MCF 10A (cell line): ENCODE measurements at places on chromosomes 2 and 18. TPM values are rescaled to one million over a fixed set of nuclear protein-coding genes. Genes with fewer than 3 reads are reported as not detected.

TMEFF2 gene
- total RNA-seq = not detected in 2 replicates

- no peaks in the 10 kb centered on the region for H3K36me3 ChIP-seq
- H3K4me1 ChIP-seq = peaks cover 8% of the 10 kb centered on the region
- no peak overlapping the region for H3K27ac ChIP-seq
- H3K27me3 ChIP-seq = no peaks in the 10 kb centered on the region
- no peak overlapping the region for H3K4me3 ChIP-seq
These were observed 43.5 kb downstream of the DNAH6 start for GRCh38 chr2:84559838-84560237.

DNA sequence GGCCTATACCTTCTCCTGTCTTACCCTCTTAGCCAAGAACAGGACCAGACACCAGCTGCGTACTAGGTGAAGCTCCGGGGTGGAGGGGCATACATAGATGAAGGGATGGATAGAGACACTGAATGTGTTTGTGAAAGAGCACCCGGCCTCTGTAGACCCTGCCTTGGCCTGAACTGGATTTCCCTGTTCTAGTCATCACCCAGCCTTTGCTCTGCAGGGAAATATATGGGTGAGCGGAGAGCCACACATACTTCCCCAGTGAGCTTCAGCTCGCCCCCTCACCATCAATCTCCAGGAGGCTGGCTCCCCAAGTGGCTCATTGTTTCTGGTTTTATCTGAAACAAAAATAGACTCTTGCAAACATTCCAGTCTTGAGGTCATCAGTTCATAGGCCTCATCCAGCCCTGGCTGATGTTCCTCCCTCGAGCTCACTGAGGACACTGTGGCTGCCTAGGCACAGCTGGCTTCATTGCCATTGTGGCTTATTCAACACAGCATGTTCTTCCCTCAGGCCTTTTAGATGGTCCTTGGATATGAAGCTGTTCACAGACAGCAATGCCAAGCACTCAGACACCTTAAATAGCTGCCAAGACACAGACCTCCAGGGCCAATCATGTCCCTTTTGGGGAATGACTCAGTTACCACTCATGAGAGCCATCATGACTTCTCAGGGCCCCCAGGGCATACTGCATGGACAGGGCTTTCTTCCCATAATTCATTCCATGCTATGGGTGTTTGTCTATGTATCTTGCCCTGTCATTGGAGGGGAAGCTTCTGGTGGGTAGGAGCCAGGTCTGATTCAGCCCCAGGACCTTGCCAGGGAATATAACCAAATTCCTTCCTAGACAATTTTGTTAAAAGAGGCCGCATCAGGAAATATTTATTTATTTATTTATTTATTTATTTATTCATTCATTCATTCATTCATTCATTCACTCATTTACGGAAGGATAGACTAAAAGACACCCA, 82.4 kb downstream of the TTC32 start:
- DNase-seq = peak; percentile 93
- H3K36me3 ChIP-seq = no peaks in the 10 kb centered on the region
- no peaks in the 10 kb centered on the region for H3K27me3 ChIP-seq
- no peak overlapping the region for H3K27ac ChIP-seq

DNA sequence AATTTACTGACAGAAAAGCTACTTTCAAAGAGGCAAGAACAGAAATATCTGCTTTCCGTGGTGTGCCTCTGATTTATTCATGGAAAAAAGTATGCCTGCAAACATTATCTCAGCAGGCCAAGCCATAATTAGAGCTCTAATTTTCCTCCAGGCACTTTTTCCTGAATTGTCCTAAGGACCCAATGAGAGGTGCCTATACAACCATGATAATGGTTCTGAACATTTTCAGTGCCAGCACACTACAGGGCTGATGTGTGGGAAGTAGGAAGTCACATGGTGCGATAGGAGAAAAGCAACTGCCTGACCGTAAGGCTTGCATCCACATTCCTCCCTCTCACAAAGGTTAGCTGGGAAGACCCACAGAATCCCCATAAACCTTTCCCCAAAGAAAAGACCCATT, 45.9 kb upstream of the EGR4 start:
- peaks cover 1% of the 10 kb centered on the region for H3K36me3 ChIP-seq
- peaks cover 21% of the 10 kb centered on the region for H3K27me3 ChIP-seq
- H3K27ac ChIP-seq = no peak overlapping the region
- no peak overlapping the region for H3K4me3 ChIP-seq
- DNase-seq = no peak

SCYGR4 gene
- not detected in 2 replicates for total RNA-seq

GRCh38 chr2:239579081-239579480, 178.3 kb upstream of the HDAC4 start:
- no peaks in the 10 kb centered on the region for H3K36me3 ChIP-seq
- no peak overlapping the region for H3K27ac ChIP-seq
- H3K27me3 ChIP-seq = peaks cover 15% of the 10 kb centered on the region
- no peaks in the 10 kb centered on the region for H3K4me1 ChIP-seq
- no peak overlapping the region for H3K4me3 ChIP-seq
- DNase-seq = no peak

IL36G gene
- not detected in 2 replicates for total RNA-seq

DNA sequence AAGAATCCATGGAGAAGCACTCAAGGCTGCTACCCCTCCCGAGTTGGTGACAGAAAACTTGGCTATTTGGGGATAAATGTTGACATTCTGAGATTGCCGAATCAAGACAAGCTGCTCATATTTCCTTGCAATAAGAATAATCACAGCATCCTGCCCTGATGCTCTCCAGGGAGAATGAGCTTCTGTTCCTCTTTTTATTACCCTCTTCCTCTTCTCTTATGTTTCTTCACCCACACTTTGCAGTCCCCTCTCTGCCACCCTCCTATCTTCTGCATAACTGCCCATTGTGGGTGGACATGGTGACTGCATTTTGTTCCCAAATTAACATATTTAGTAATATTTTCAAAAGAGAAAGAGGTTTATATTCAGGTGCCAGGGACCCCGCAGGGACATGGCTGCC, 11.9 kb upstream of the MSGN1 start:
- H3K27me3 ChIP-seq = no peaks in the 10 kb centered on the region
- H3K4me3 ChIP-seq = no peak overlapping the region
- DNase-seq = no peak
- no peaks in the 10 kb centered on the region for H3K36me3 ChIP-seq
- no peak overlapping the region for H3K27ac ChIP-seq

DNA sequence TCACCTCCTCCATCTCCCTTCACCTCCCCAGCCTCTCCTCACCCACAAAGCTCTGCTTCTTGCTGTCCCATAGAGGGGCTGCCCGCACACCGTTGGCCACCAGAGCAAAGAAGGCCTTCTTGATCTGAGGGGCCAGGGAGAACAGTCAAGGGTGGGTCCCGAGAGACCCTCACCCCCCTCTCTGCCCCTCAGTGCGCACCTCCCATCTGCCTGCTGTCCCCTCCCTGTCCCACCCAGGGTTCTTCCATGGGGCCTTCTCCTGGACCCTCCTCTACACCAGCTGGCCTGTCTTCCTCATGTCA, 3.2 kb downstream of the PRKAG3 start:
- H3K27me3 ChIP-seq = peaks cover 19% of the 10 kb centered on the region
- no peak overlapping the region for H3K27ac ChIP-seq
- no peaks in the 10 kb centered on the region for H3K36me3 ChIP-seq
- H3K4me3 ChIP-seq = no peak overlapping the region

GRCh38 chr2:202104286-202104870, 31.3 kb downstream of the KIAA2012 start:
- no peaks in the 10 kb centered on the region for H3K36me3 ChIP-seq
- H3K4me3 ChIP-seq = no peak overlapping the region
- H3K27ac ChIP-seq = no peak overlapping the region
- DNase-seq = peak; percentile 69

GRCh38 chr18:23159344-23159743, 24.1 kb downstream of the CABLES1 start:
- no peak overlapping the region for H3K4me3 ChIP-seq
- no peak for DNase-seq
- H3K4me1 ChIP-seq = no peaks in the 10 kb centered on the region
- H3K27ac ChIP-seq = no peak overlapping the region
- no peaks in the 10 kb centered on the region for H3K36me3 ChIP-seq
- no peaks in the 10 kb centered on the region for H3K27me3 ChIP-seq

- H3K4me1 ChIP-seq = no peaks in the 10 kb centered on the region
- H3K27ac ChIP-seq = peak overlapping the region; percentile 61
- no peaks in the 10 kb centered on the region for H3K27me3 ChIP-seq
These were observed 514.2 kb downstream of the PTPRM start for GRCh38 chr18:8081267-8081666.

DNA sequence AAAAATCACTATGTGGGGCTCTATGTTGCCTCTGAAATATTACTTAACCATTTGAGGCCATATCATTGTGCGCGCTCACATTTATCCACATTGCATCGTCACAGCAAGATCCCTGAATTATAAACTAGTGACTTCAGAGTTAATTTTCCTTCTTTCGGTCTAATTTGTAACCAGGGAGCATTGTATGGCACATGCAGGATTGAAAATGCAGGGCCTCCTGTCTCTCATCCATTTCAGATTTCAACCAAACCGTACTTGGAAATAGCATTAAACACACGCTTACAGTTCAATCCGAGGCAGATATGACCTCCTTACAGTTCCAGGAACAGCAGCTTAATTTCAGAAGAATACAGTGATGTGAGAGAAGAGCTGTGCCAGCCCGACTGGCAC, 532 bp downstream of the MYOM1 start:
- peak overlapping the region; percentile 28 for H3K27ac ChIP-seq
- H3K4me1 ChIP-seq = peaks cover 7% of the 10 kb centered on the region
- H3K36me3 ChIP-seq = peaks cover 6% of the 10 kb centered on the region
- H3K4me3 ChIP-seq = no peak overlapping the region
- no peak for DNase-seq

- H3K27me3 ChIP-seq = no peaks in the 10 kb centered on the region
- peaks cover 11% of the 10 kb centered on the region for H3K4me1 ChIP-seq
- no peak overlapping the region for H3K4me3 ChIP-seq
- DNase-seq = peak; percentile 38
- H3K36me3 ChIP-seq = no peaks in the 10 kb centered on the region
These were observed 131.4 kb upstream of the SLC1A4 start for GRCh38 chr2:64857581-64858471.

GRCh38 chr2:221553333-221553732, 18.8 kb downstream of the EPHA4 start:
- H3K36me3 ChIP-seq = no peaks in the 10 kb centered on the region
- H3K4me3 ChIP-seq = no peak overlapping the region
- H3K27me3 ChIP-seq = no peaks in the 10 kb centered on the region
- H3K27ac ChIP-seq = no peak overlapping the region
- no peaks in the 10 kb centered on the region for H3K4me1 ChIP-seq
- no peak for DNase-seq

DCC gene
- not detected in 2 replicates for total RNA-seq

DNA sequence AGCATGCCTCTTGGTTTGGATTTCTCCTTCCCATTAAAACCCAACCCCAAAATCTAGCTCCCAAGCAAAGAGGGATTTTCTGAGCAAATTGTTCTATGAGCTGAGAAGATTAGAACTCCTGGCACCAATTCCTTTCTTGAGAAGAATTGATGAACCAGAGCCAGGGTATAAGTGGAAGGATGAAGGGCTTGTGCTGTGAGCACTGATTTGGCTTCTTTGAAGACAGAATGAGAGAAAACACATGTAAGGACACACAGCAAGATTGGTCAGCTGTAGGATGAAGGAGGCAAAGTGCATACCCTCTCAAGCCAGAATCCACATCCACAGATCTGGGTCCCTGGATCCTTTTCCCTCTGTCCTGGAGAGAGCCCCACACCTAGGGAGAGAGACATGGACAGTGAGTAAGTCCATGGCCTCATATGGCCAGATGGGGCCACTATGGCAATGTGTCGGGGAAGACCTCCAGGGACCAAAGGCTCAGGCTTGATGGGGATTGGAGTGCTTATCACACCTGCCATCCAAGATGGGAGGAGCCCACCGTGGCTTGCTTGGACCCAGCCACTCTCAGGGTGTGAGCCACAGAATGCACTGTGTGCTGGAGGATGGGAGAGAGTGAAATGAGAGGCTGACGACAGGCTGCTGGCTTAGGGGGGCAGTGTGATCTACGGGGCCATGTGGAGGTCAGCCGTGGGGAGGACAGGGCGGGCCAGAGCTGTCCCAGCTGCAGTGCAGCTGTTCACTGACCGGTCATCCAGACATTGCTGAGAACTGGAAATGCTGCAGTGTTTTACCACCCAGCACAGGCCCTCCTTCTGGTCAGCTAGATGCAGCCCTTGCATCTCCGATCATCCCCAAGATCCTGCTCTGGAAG, 339.8 kb downstream of the CYP26B1 start:
- no peak overlapping the region for H3K4me3 ChIP-seq
- no peaks in the 10 kb centered on the region for H3K4me1 ChIP-seq
- H3K27ac ChIP-seq = no peak overlapping the region
- no peaks in the 10 kb centered on the region for H3K36me3 ChIP-seq
- DNase-seq = no peak

DNA sequence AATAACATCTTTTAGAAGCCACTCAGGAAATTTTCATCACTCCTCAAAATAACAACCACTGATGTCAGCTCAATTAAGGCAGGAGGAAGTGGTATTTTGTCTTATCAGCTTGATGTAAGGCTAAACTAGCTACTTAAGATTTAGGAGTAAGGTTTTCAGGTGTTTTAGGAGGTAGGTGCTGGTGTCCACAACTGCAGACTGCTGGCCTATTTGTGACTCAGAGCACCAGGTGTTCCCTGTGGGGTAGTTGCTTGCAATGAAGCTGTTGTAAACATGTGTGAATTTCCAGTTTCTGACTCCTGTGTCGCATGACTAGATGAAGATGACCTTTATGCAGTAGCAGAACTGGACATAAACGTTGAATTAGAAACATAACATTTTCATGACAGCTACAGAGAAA, 164.2 kb downstream of the THSD7B start:
- H3K4me1 ChIP-seq = no peaks in the 10 kb centered on the region
- H3K36me3 ChIP-seq = no peaks in the 10 kb centered on the region
- H3K4me3 ChIP-seq = no peak overlapping the region
- H3K27ac ChIP-seq = no peak overlapping the region
- no peak for DNase-seq

DNA sequence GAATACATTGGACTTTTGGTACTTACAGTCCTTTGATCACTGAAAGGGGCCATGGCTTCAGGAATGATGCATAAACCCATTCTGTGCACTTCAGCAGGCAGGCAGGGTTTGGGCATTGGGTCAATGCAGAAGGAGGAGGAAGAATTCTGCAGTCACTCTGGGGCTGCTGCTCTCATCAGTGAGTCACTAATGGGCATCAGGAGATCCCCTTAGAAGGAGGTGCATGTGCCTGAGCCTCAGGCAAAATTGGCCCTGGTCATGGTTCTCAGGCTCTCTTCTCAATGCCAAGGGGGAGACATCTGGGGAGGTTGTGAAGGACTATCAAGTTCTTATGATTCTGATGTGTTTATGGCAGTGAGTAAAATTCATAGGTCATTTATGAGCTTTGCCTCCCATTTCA, 52.0 kb upstream of the TNP1 start:
- H3K27ac ChIP-seq = no peak overlapping the region
- no peaks in the 10 kb centered on the region for H3K36me3 ChIP-seq
- H3K27me3 ChIP-seq = no peaks in the 10 kb centered on the region
- H3K4me3 ChIP-seq = no peak overlapping the region
- DNase-seq = peak; percentile 35

PLGLB2 gene
- total RNA-seq = 1.1 and 1.3 TPM in 2 replicates

GRCh38 chr2:108034843-108035242, 48.5 kb downstream of the SLC5A7 start:
- H3K4me1 ChIP-seq = no peaks in the 10 kb centered on the region
- peaks cover 35% of the 10 kb centered on the region for H3K27me3 ChIP-seq
- H3K27ac ChIP-seq = no peak overlapping the region
- H3K4me3 ChIP-seq = no peak overlapping the region

IL37 gene
- total RNA-seq = not detected in 2 replicates

- no peak overlapping the region for H3K4me3 ChIP-seq
- H3K4me1 ChIP-seq = peaks cover 6% of the 10 kb centered on the region
- H3K36me3 ChIP-seq = no peaks in the 10 kb centered on the region
- H3K27ac ChIP-seq = no peak overlapping the region
- no peaks in the 10 kb centered on the region for H3K27me3 ChIP-seq
These were observed 45.1 kb upstream of the ACAA2 start for GRCh38 chr18:49858309-49859020.
